ENCODE measurements at places on chromosomes 3 and 15.

- DNase-seq: no peak
These were observed 10.6 kb downstream of the SETMAR start for GRCh38 chr3:4313606-4314293.

GRCh38 chr3:109903100-109903499 lies 565.8 kb upstream of the DPPA4 start:
- no peak for DNase-seq

GRCh38 chr15:90291679-90292356 lies 26.3 kb downstream of the NGRN start:
- no peak for DNase-seq

DNA sequence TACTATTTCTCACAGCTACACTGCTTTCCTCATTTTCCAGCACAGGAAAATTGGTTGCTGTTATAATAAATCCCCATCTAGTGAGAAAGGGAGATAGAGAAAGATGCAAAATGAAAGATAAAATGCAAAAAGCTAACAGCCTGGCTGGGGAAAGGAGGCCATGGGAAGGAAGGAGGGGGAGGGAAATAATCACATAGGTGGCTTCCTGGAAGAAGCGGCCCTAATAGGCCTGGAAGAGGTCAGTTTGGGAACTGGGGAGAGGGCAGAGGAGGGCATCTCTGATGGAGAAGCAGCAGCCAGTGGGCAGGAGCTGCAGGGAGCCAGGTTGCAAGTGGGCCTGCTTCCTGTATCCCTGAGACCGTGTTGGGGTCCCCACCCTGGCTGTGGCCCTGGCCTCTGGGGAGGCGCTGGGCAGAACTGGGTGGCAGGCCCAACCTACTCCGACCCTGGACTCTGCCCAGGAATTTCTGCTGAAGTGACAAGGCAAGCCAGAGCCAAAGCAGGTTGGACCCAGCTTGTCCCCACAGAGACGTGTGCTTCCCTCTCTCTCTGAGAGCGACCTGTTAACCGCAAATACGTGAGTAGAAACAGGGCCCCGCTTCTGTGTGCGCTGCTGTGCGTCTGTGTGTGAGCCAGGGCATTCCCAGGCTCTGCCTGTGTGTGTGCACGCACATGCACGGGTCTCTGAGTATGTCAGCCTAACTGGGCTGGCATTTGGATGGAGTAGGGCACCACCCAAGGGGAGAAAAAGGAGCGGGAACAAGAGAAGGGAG lies 1.9 kb downstream of the SLC28A1 start:
- DNase-seq: no peak

All from SJSA1 (cell line).